ENCODE measurements at places on chromosomes 5 and 9.

DNA sequence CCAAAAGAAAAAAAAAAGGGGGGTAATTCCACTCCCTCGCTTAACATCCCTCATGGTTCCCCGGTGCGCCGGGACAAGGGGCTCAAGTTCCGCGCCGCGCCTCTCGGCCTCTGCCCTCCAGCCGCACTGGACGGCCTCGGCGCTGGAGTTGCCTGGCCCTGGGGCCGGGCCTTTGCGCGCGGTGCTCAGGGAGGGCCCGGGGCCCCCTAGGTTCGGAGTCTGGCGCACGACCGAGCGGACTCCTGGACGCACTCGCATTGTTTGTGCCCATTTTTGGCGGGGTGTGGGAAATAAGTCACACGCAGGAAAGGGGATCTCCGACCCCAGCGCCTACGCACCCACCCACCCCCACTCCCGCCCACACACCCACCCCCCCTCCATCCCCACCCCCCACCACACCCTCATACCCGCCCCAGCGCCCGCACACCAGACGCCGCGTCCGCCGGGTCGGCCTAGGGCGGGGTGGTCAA lies 381 bp downstream of the MED22 start:
- DNase-seq, result no peak

DNA sequence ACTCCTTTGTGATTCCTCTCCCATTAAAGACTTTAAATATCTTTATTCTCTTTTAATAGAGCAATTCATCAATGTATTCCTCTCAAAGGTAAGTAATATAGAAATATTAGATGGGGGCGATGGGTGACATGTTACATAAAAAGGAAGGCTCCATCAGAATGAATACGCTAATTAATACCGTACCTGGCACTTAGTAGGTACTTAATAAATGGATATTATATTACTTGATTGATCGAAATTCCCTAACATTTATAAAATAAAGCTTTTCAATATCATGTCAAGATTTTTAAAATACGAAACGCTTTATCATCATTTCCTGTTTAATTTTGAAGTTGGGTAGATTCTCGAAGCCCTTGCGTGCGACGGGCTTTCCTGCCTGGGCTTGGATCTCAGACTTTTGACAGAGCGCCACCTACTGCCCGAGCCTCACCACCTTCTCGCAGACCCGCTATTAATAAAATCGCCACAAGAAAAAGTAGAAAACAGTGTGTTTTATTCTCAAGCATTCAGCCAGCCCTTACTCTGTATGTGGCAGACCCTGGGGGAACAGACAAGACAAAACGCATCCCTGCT lies 99.4 kb downstream of the C5orf15 start:
- DNase-seq, result peak; percentile 89

GRCh38 chr9:37967014-37967760 lies 63.3 kb upstream of the SLC25A51 start:
- DNase-seq, result no peak

DNA sequence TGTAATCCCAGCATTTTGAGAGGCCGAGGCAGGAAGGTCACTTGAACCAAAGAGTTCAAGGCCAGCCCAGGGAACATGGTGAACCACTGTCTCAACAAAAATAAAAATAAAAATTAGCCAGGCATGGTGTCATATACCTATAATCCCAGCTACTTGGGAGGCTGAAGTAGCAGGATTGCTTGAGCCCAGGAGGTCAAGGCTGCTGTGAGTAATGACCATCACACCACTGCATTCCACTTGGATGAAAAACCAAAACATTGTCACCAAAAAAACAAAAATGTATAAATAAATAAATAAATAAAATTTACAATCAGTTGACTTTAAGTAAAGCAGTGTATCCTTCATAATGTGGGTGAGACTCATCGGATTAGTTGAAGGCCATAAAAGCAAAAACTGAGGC lies 541.4 kb downstream of the CSNK1G3 start:
- DNase-seq, result no peak

GRCh38 chr5:33968211-33969005 lies 16.1 kb downstream of the SLC45A2 start:
- no peak for DNase-seq

DNA sequence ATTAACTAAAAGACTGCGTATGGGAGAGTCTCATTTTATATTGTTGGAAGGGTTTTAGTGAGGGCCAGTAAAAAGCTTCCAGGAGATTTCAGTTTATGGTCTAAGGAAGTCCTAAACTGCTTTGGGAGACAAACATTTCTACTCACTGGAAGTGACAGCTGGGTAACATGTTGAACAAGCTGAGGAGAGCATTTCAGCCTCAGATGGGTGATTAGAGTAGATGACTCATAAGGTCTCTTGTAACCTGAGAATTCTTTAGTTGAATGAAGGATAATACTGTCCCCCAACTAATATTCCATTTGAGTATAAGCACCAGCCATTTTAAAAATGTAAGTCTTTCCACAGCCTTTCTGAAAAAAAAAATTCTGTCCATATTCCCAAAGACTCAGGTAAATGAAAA lies 218.0 kb upstream of the C9orf72 start:
- DNase-seq, result no peak

- no peak for DNase-seq
Observed at GRCh38 chr5:39426051-39426745, 1.4 kb upstream of the DAB2 start.

GRCh38 chr9:35790385-35791296 lies 750 bp upstream of the NPR2 start:
- peak; percentile 90 for DNase-seq

- DNase-seq, result no peak
Observed at GRCh38 chr5:164500856-164501255, 995.4 kb downstream of the MAT2B start.

DNA sequence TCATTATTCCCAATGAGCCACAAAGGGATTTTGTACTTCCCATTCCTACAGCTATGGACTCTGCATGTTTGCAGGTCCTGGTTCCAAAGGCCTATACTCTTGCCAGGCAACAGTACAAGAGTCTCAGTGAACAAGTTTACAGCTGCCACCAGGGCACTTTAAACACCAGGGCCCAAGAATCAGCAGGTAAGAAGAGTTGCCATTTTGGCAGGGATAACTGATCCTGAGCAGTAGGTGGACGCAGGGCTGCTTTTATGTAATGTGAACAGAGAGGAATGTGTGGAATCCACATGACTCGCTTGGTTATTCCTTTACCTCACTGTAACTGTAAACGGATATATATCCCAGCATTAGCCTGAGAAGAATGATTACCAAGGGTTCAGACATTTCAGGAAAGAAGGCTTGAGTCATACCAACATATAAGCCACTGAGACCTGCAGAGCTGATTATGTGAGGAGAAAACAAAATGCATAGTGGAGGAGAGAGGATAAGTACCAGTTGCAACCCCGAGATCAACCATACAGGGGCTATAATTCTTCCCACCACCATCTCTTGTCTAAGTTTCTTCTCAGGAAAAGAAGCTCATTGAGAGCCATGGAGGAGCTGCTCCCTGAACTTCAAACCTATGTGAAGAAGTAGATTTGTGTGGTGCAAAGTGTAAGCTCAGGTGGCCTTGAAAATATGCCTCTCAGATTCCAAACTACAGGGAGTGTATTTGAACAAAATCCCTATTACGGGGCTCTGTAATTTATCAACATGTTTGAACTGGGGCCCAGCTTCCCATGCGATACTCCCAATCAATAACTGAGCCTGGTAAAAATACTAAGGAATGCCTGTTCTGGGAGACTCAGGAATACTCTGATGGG lies 24.6 kb downstream of the RAPGEF6 start:
- no peak for DNase-seq

- peak; percentile 31 for DNase-seq
Observed at GRCh38 chr9:128276574-128277270, 646 bp downstream of the SWI5 start.

GRCh38 chr5:173703466-173703865 lies 87.0 kb upstream of the BOD1 start:
- DNase-seq, result no peak

All from Ammon's horn (tissue), 1 donor.